Fibroblast of skin of right biceps (primary cell): ENCODE measurements at places on chromosomes 7 and 10.
A peak's percentile ranks its signal among the peaks of the same experiment; 100 is the strongest.

GRCh38 chr10:19919671-19920070 lies 103.4 kb downstream of the PLXDC2 start:
- DNase-seq: no peak

DNA sequence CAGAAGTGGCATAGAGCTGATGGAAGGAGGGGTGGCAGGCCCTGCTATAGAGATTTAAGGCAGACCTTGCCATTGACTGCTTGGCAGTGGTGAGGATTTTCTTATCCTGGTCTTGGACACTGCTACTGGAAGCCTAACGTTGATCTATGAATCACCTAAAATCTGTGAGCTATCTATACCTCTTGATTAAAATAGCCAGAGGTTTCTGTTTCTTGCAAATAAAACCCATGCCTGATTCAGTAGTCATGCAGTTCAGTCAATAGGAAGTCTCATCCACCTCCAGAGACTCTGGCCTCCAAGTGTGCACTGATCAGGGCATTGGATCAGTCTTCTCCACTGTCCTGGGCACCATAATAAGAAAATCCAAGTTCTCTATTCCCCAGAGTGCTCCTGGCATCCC lies 286.5 kb downstream of the PTEN start:
- peak; percentile 46 for DNase-seq

DNA sequence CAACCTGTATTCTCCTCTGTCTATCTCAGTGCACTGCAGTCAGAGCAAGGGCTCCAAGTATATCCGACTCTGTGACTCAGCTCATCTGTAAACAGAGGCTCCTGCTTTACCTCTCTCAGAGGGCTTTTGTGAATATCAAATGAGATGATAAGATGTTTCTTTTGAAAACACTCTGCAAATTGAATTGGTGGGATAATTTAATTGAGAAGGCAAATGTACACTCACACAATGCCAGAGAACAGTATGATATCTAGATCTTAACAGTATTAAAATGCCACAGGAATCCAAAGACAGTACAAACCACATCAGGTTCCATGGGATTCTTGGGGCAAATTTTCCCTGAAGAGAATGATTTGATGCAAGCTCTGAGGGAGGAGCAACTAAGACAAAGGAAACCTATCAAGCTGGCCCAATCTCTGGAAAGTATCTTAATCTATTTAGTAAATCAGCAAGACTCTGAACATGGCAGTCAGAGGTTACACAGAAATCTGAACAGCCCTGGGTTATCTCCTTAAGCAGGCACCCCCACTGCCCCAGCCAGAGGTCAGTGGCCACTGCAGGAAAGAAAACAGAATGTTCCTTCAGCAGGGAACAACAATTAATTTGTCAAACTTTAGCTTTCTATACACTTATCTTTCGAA lies 45.9 kb downstream of the DOCK4 start:
- peak; percentile 20 for DNase-seq

GRCh38 chr7:16086743-16087142 lies 334.6 kb downstream of the CRPPA start:
- DNase-seq: no peak

GRCh38 chr10:77421591-77421990 lies 216.0 kb downstream of the KCNMA1 start:
- no peak for DNase-seq

DNA sequence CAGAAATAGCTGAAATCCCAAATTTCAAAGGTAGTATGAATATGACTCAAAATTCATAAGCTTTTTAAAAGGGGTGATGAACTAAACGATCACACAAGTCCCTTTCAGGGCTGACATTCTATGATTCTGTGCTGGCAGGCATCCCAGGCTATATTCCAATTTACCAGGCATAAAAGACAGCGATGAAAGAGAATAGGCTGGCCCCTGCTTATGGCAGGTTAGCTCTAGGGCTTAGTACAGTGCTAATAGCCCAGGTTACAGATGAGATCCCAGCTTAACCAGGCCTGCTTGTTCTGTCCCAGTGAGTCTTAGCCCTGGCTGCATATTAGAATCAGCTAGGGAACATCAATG lies 56.4 kb downstream of the CDHR3 start:
- no peak for DNase-seq

DNA sequence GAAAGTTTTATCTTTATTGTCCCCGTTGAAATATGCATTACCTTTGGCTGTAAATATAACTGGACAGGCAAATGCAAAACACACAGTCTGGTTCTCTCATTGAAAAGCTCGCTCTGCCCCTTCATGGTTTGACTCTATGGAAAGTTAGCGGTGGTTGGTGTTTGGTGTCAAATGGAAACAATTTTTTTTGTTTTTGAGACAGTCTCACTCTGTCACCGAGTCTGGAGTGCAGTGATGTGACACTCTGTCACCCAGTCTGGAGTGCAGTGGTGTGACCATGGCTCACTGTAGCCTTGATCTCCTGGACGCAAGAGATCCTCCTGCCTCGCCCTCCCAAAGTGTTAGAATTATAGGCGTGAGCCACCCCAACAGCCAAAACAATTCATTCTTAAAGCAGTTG lies 149.7 kb downstream of the LRRC4 start:
- no peak for DNase-seq

DNA sequence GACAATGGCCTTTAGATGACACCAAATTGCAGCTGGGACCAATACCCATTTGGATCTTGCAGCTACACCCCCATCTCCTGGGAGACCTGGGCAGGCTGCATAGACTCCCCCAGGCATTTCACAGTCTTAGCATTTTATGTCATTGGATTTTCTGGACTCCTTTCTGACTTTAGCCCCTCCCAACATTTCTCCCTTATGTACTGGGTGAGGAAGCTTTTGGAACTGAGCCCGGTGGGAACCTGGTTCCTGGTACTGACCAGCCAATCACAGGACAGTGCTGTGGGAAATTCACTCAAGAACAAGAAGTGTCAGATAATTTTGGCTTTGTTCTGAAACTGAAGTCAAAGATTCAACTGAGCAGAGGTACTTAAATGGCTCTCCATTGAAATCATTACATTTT lies 177.7 kb downstream of the ACTR3B start:
- DNase-seq: no peak

DNA sequence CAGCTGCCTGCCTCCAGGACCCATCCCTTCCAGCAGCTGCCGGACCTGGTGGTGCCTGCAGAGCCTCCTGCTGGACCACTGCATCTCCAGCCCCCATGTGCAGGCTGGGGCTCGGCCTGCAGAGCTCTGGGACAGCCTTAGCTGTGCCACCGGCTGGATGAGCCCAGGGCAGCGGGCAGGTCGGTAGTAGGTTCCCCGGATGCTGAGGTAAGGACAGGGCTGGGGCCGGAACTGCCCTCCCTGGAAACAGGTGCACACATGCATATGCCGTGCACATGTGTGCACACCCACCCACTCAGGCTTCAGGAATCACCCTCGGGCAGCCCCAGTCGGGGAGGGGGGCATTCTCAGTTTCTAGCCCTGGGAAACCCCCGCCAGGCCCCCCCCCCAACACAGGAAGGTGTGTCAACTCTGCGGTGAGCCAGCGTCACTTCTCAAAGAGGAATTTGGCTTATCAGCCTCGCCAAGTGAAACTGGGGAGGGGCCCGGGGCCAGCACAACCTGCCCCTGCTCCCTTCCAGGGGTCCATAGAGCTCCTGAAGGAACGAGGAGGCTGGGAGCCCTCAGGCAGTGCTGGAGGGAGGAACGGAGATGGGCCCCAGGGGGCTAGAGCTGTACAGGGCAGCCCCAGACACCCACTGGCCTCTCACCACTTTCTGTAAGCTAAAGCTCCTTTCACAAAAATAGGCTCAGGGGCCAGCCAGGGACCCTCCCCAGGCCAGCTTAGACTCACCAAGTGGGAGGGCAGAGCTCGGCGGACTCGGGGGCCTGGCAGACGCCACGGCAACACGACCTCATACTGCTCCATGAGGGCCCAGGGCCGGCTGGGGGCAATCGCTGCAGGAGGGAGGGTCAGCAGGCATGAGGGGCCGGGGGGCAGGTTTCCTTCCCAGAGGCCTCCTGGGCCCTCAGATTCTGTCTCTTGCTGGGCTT lies 1.7 kb downstream of the ADAM8 start:
- no peak for DNase-seq

GRCh38 chr10:131703941-131704340 lies 196.9 kb upstream of the PPP2R2D start:
- DNase-seq: no peak

GRCh38 chr10:124497196-124497881 lies 35.7 kb downstream of the LHPP start:
- DNase-seq: no peak

GRCh38 chr7:41661596-41661995 lies 41.3 kb downstream of the INHBA start:
- DNase-seq: no peak

GRCh38 chr10:32056136-32057035 lies at the start of gene KIF5B:
KIF5B (minus strand) TSS chr10:32056425; CDS start chr10:32055973, 452 bp downstream.
- peak; percentile 89 for DNase-seq

DNA sequence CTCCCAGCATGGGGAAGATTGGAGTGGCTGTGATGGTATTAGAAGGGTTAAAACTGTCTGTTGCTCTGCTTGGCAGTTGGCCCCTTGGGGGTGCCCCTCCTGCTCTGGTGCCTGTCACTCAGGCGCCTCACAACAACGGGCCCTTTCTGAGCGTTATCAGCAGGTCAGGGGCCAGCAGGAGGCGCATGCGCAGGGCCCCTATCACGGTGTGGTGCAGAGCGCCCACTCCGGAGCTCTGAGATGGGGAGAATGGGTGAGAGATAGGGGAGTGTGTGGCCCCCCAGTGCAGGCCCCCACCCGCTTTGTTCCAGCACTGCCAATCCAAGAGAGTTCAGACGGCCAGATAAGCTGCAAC lies 24.8 kb downstream of the GBX1 start:
- no peak for DNase-seq

GRCh38 chr10:27504808-27505460 lies 830 bp downstream of the RAB18 start:
- no peak for DNase-seq
